ENCODE measurements at places on chromosomes 1 and 21.

GRCh38 chr21:29072873-29073221, 601 bp downstream of the CCT8 start:
- DNase-seq: no peak

- DNase-seq: no peak
Observed at GRCh38 chr1:228170666-228171065, 5.1 kb downstream of the IBA57 start.

- DNase-seq: no peak
Observed at GRCh38 chr1:153349363-153350320, 1.0 kb upstream of the PGLYRP4 start.

DNA sequence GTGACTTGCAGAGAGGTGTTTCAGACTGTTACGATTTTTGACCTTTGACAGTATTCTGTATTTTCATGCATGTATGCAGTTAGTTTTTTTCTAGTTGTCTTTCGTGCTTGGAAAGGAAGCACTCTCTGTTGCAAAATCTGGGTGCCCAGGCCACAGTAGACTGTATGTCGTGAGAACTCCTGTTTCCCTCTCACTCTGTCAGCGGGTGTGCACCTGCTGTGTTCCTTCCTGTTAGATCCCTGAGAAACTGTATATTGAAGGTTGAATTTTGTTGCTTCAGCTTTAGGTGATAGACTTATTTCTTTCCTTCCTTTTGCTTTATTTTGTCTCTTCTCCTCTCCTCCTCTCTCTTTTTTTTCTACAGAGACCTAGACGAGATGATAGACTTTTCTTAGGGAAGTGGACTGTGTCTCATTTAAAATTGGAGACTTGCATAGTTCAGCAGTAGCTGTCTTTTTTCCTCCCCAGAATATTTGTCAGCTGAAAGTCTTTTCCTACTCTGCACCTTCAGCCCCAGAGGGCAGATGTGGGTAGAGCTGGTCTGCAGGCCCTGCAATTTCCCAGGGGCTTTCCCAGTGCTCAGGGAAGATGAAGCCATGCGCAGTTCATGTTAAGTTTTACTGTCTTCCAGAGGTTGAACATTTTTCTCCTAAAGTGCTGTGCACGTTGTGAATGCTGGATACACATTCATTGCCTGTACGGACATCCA, 1.4 kb downstream of the TRAPPC10 start:
- DNase-seq: peak; percentile 10

- DNase-seq: no peak
Observed at GRCh38 chr1:78236716-78237115, 190.9 kb downstream of the GIPC2 start.

DNA sequence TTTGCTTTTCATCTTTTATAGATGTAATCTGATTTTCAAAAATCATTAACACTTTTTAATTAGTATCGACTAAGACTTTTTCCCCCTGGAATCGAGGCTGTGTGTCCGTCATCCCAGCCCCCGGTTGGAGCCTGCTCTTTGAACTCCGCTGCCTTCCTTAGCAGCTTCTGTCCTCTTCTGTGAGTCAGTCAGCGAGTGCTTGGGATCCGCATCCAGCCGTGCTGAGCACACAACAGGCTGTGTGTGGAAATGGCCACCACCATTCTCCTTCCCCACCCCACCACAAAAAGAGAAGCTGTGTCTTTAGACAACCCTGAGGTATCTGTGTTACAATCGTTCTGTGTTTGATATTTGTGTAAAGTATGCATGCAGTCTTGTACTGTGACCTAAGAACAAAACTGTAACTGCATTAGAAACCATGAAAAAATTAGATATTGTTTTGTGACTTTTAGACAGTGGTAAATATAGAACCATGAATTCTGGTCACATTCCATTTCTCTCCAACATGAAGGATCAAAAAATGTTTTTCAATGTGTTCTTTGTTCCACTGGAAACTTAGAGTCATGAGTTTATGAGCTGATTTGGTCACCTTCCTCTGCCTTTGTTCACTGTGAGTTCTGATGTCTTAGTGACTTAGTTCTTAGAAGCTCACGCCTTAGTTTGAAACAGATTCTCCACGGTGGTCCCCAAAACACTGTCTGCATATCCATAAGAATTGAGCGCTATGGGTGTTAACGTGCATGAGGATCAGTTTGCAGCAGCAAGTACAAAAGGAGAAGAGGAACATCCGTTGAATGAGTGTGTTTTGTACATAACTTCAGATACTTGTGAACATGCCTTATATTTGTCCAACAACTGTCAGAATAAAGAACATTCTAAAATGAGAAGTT, 64.7 kb downstream of the VPS26C start:
- no peak for DNase-seq

- DNase-seq: no peak
Observed at GRCh38 chr21:14114251-14114650, 96.5 kb downstream of the LIPI start.

- DNase-seq: no peak
Observed at GRCh38 chr1:237084341-237085077, 42.5 kb downstream of the RYR2 start.

GRCh38 chr1:48036710-48037355, 39.6 kb upstream of the TRABD2B start:
- DNase-seq: no peak

DNA sequence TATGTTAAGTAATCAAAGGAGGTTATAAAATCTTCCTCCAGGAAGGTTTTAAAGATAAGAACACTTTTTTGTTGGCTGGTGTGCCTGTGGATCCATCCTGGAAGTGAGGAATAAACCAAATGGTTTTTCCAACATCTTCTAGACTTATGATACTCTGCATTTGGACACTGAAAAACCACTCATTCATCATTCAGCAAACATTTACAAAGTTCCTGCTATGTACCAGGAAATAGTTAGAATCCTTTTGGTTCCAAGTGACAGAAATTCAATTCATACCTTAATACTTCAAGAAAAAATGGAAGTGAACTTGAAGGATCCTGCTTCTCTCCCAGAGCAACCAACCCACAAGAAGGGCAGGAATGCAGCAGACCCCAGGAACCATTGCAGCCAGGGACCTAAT, 39.6 kb upstream of the PIGC start:
- DNase-seq: no peak

DNA sequence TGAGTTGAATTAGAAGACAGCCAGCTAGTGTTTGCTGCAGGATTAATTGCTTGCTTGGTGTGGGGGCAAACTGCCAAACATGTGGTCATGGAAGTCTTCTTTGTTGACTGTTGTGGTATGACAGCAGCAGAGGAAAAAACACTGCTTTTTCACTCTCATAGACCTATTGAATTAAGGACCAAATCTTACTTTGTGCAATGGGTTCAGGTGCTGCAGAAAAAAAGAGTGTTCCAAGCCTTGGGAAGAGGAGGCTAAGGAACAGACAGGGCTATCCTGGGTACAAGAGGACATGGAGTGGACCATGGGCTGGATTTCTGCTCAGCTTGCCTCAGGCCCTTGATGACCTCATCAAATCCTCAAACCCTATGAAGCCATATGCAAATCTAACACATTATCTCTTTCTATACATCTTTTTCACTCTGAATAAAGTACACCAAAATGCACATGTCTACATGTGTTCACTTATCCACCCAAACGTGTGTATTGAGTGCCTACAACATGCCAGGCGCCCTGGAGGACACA, 61.5 kb downstream of the SIPA1L2 start:
- DNase-seq: no peak

DNA sequence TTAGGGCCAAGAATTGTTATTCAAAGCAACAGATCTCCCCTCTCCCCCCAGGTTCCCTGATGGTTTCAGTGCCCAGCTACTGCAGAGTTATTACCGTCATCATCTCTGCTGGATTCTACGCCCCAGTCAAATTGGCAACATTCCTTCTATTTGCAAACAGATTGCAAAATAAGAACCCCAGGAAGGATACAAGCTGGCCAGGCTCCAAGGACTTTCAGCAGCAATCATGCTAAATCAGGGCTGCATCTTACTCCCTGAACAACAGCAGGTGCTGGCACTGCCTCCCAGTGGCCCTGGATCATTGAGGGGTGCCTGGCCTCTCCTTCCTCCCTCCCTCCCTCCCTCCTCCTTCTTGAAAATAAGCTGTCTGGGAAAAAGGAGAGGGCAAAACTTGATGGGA, 521.6 kb upstream of the BEND5 start:
- DNase-seq: no peak

GRCh38 chr1:205318231-205318991, 3.1 kb downstream of the NUAK2 start:
- no peak for DNase-seq

GRCh38 chr1:246367041-246367440, 140.0 kb downstream of the SMYD3 start:
- no peak for DNase-seq

GRCh38 chr1:63748641-63749040, 25.2 kb upstream of the ROR1 start:
- DNase-seq: no peak

DNA sequence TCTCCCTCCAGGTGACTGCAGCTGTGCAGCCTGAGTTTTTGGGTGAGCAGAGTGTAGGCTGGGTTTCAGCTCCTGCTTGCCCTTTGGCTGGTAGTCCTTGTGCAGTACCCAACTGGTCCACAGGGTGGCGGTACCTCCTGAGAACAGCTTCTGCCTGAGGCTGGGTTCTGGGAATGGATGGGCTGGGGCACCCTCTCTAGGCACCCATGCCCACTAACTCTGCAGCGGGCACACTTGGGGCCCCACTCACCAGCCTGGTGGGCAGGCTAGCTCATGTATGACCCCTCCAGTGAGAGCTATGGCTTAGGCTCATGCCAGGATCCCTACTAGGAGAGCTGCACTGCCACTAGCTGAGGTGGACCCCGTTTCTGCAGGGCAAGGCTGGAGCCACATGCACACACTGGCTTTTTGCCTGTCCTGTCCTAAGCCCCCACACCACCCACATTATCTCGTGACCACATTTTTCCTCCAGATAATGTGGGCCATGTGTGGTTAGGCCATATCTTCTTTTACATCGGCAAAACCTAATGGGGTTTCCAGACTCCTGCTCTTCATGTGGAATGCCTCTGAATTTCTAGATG, 15.5 kb upstream of the GSTM4 start:
- peak; percentile 89 for DNase-seq

GRCh38 chr1:83996621-83997020, 2.3 kb downstream of the TTLL7 start:
- no peak for DNase-seq

DNA sequence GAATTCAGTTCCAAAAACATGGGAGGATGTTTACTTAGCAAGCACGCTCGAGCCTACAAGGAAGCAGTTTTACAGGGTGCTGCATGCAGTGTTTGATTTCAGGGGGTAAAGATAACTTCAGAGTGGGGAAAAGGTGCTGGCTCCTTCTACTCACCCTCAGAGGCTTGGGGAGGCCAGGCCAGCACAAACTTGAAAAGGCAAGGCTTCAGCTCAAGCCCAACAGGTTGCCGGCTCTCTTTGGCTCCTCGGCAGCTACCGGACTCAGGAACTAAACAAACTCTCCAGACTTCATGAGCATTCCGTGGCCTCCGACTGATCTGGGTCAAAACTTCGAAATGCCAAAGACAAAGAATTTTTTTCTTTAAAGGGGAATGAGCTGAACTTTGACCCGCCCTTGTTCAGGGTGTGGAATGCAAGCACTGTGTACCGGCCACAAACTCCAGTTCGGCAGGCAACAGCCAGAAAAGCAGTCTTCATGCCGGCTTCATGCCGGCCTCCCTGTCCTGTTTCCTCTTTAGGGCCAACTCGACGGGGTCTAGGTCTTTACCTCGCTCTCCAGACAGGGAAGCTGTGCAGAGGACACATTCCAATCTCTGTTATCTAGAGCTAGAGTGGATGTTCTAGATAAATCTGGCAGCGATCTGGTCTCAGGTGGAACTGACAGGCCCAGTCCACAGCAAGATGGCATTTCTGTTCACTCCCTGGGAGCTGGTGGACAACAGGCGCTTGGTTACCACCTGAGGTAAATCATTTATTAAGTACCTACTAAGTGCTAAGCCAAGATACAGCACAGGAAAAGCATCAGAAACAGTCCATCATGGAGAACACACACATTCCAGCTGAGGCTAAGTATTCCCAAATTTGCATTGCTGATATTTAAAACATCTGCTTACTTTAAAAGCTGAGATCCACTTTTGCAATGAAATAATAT, 75.0 kb downstream of the CD46 start:
- DNase-seq: no peak

DNA sequence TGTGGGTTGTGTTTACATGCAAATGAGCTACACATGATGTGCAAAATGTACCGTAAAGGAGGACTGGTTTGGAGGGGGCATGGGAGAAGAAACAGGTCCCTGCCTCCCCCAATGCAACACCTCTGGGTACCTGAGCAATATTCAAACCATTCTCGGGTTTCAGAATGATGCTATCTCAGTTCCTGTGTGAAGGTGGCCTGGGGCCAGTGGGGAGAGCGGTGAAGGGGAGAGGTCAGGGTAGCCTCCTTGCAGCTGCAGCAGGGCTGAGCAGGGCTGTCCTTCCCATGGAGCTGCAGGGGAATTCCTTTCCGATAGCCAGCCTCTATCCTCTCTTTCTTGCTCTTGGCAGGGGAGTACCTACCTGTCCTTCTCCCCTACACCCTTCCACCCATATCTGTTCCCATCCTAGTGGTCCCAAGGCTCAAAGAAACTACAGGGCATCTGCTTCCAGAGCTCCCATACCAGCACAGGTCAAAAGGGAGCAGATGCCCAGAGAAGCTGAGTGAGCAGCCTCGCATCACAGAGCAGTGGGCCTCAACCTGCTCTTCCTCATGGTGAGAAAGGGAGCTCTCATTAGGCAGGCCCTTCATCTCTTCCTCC, 11.9 kb downstream of the MEF2D start:
- DNase-seq: no peak

DNA sequence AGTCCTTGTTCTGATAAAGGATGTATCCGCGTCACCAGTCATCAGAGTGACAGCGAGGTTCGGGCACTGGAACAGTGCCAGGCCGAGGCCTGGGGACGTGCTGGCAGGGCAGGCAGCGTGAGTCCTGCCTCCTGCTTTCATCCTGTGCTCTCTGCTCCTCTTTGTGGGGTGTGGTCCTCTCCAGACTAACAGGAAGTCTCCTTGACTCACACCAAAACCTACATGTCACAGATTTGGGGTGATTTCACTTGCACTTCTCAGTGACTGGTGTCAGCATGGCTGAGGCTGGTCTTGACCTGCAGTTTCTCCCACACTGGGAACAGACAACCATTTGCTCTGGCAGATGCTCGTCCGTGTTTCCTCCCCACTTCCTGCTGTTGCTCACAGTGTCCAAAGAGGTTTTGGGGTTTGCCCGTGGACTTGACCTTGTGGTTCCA, 8.8 kb upstream of the NLRP3 start:
- DNase-seq: peak; percentile 44

DNA sequence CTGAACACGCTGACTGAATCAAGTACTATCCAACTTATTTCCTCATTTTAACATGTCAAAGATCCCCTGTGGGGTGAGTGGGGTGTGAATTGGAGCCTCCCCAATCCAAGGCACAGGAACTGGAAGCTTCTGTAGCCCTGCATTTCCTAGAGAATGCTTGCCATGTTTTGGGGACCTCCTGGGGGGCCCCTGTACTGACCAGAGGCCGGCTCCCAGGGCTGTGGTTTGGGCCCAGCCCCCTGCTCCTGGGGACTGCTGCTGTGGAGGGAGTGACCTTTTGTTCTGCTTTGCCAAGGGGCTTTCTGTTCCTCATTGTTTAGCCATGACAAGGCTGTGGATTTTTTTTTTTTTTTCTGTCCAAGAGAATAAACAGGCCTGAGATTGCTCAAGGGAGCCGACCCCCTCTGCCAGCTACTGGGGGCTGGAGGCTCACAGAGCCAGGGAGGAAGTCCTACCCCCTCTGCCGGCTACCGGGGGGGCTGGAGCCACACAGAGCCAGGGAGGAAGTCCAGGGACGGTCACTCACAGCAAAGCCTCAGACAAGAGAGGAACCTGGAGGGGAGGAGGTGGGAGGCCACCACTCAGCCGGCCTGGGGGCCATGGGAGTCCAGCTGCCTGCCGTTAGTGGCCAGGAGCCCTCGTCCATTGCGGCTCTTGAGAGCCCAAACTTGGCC, 17.4 kb downstream of the TNFRSF1B start:
- DNase-seq: no peak

Data from stimulated activated CD8-positive, alpha-beta memory T cell treated with anti-CD3 and anti-CD28 coated beads, Interleukin-4, amount 100 ng/mL, for 24 hours (primary cell).